ENCODE measurements at places on chromosomes 2 and 18.

DNA sequence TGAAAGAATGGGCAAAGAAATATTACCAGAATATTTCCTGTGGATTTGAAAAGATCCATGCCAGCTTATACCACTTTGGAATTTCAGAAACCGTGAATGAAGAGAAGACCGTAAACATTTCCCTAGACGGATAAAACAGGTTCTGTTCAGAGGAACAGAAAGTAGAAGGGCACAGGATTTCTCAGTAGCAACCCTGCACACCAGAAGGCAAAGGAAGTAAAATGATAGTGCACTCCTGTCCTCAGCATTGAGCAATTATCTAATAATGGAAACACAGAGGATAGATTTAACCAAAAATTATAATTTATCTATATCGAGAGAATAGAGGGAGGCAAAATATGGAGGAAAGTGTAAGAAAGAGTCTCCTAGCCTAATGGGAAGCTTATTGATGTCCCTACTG lies 87.0 kb upstream of the ITGA6 start:
- peak; percentile 23 for DNase-seq

GRCh38 chr2:164784376-164784775 lies 57.2 kb downstream of the COBLL1 start:
- DNase-seq, result no peak

DNA sequence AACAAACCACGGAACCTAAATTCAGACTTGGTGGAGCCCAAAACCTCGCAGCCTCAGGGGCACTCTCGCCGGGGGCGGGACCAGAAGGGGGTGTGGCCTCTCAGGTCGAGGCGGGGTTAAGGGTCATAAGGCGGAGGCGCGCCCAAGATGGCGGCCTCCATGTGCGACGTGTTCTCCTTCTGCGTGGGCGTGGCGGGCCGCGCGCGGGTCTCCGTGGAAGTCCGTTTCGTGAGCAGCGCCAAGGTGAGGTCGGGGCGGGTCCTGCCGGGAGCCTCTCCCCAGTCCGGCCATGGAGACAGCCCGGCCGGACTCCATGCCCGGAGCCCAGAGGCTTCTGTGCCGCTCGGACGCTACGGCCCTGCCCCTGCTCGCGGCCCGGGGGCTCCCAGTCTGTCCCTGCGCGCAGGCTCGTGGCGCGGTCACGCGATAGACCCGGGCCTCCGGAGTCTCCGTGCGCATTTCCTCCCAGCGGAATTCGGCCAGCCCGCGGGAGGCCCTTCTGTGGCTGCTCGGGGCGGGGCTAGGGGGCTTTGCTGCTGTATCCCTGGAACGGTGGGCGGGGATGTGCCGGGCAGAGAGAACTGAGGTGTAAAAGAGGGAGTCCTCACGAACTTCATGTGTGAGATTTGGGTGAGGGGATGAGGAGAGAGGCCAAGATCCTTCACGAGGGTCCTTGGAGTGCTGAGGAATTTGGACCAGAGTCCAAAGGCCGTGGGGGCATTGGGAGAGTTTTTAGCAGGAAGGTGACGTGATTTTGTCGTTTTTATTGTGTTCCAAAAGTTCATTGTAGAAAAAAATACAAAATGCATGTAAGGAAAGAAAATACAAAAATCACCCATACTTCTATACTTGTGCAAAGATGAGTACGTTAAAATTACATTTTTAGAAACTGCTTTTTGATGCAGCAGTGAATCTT lies at the start of gene SMYD5:
Gene SMYD5 (plus strand): TSS at position 126 of the 916 bp plus-strand sequence. CDS start 22 bp downstream, at position 148.
- DNase-seq, result peak; percentile 90

DNA sequence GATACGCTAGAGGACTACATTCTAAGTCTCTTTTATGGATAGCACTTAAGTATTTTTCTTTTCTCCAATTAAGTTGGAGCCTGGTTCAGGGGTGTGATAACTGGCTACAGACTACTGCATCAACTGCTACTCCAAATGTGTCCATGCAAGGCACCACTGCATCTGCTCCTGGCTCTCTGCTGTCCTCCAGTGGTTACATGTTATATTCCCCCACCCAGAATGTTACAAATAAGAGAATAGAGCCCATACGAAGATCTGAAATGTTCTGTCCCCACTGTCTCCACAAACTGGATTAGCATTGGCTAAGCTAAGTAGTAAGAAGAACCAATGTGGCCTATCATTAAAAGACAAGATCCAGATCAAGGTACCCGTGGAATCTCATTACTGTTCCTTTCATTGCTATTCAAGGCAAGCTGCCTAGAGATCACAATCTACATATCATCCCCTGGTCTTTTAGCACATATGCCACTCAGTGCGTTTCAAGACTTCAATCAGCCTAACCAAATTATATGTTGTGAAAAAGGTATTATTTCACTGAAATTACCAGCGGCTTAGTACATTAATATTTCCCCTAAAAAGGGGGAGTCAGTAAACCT lies 308.3 kb upstream of the SLC8A1 start:
- DNase-seq, result peak; percentile 72

DNA sequence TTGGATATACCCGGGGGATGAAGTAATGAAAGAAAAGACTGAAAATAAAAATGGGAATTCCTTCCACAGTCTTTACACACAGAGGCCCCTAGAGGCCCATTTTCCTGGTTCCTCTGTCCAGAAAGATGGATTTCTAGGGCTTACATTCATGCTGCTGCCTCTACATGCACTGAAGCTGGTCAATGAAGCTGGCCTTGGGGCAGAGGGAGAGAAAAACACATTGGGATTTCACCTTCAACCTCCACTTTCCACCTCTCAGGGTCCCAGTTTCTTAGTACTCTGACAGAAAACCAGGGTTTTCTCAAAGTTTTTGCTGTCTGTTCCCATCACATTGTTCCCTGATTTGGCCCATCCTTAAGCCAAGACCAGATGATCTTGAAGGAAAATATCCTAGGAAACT lies 154.6 kb upstream of the ZSWIM2 start:
- DNase-seq, result no peak

DNA sequence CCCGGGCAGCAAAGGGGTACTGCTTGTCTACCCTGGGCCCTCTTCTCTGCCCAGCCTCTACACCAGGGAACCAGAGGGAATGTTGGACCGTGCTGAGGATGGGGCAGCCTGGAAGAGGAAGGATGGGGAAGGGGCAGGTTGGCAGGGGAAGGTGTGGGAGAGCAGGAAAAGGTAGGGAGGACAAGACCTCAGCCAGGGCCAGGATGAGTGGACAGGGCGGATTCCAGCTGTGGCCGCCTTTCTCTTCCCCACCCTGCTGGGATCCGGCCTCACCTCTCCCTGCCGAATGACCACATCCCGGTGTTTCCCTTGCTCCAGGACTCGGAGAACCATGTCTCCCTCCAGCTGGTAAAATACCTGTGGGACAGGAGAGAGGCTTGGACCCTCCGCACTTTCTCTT lies 8.9 kb downstream of the HAAO start:
- DNase-seq, result no peak

DNA sequence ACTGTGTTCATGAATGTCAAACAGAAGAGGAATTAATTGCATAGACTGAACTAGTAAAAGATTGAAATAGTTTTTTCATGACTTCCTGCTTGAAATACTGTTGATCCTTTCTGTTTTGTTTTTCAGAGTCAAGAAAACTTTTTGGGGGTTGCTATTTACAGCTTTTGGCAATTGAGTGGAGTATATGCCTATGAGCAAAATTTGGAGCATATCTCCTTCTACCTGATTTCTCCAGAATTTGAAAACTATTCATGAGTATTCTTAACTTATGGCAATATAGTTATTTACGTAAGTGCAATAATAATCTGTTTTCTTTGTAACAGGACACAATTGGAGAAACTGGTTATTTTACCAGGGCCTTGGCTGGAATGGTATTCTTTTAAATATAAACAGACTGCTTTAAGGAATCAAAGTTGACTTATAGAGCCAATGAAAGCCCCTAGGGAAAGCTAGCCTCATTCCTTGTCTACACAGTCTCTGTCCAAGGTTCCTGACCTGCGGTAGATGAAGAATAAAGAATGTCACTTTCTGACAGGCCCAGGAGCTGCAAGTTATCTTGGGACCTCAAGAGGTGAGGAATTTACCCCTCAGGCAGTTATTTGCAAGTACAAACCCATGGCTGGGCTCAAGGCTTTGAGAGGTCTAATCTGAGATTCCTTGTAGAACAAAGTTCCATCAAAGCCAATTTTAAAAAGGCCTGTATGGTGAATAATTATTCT lies 193.5 kb upstream of the NDUFV2 start:
- DNase-seq, result no peak

- DNase-seq, result no peak
Measured at GRCh38 chr2:125983364-125983763, 672.6 kb upstream of the GYPC start.

DNA sequence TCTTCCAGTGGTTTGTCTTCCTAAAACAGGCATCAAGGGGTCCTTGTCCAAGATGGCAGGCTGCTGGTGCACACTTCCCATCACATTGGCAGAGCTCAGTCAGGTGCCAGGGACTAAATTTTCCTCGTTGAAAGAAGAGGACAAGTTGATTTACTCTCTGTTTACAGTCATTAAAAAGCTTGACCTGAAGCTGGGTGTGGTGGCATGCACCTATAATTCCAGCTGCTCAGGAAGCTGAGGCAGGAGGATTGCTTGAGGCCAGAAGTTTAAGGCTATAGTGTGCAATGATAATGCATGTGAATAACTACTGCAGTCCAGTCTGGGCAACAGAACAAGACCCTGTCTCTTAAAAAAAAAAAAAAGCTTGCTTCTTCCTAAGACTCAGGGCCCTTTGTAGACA lies 3.6 kb upstream of the PLB1 start:
- no peak for DNase-seq

DNA sequence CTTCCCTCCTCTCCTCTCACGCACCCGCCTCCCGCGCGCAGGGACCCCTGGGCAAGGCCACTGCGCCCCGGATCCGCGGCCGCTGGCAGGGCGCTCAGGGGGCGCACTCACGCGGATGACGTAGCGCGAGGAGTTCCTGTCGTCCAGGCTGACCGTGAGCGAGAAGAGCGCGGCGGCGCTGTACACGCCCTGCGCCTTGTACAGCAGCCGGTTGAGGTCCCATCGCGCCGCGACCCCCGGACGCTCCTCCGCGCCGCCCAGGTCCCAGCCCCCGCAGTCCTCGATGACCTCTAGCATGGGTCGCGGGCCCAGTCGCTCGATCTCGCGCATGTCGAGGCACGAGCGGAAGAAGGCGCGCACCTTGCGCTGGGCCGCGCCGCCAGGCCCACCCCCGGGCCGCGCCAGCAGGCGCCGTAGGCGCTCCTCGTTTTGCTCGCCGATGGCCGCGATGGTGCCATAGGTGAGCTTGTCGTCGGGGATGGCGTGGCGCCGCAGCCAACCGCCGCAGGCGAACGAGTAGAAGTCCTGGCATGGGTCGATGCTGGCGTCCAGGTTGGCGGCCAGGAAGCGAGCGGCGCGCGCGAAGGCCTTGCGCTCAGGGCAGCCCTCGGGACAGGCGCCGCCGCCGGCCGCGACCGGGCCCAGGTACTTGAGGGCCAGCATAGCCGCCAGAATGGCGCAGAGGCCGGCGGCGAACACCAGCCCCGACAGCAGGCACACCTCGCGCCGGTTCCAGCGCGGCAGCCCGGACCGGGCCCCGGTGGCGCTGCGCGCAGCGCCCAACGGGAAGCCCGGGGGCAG lies 1.7 kb downstream of the ECEL1 start:
- no peak for DNase-seq

DNA sequence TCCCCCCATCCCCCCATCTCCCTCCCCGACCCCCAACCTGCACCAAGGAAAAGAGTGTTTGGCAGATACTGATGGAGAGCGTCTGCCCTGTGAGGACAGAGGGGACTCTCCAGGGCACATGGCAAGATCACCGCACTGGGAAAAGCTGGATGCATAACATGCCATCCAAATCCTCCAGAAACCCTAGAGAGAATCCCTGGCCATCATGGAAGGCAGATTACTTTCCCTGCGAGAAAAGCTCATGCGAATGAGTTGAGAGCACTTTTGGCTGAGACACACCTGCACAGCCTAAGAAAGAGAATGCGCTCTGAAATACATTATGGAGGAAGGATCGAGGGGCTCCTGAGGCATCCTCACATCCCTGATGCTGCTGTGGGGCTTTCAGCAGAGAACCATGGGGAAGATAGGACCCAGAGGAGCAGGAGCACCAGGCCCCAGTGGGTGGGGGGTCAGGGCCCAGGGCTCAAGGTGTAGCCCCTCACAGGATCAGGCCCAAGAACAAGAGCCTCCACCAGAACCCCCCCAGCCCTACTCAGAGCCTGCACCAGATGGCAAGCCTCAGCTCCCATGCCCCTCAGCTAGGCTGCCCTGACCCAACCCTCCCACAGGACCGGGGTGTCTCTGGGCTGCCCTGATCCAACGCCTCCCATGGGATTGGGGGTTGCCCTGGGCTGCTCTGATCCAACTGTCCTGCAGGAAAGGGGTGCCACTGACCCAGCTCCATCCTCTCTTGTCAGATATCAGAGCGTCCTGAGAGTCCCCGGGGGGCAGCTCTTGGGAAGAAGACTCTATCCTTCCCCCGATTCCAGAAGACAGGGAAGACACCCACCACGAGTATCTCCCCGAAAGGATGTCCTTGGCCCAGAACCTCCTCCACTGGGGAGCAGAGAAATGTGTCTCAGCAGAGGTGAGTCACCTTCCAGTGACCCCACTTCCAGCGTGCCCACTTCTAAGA lies 153.4 kb downstream of the NDUFA10 start:
- DNase-seq, result no peak

GRCh38 chr2:1484131-1484884 lies 71.0 kb downstream of the TPO start:
- no peak for DNase-seq

All from ELR (cell line).